Memory B cell (primary cell): ENCODE measurements at places on chromosomes 12 and 14.

GRCh38 chr12:124786061-124786964, 77.4 kb downstream of the SCARB1 start:
- no peak for DNase-seq
- no peak overlapping the region for H3K27ac ChIP-seq
- H3K4me3 ChIP-seq, result no peak overlapping the region
- peaks cover 22% of the 10 kb centered on the region for H3K36me3 ChIP-seq
- H3K27me3 ChIP-seq, result no peaks in the 10 kb centered on the region
- H3K4me1 ChIP-seq, result peaks cover 3% of the 10 kb centered on the region

DNA sequence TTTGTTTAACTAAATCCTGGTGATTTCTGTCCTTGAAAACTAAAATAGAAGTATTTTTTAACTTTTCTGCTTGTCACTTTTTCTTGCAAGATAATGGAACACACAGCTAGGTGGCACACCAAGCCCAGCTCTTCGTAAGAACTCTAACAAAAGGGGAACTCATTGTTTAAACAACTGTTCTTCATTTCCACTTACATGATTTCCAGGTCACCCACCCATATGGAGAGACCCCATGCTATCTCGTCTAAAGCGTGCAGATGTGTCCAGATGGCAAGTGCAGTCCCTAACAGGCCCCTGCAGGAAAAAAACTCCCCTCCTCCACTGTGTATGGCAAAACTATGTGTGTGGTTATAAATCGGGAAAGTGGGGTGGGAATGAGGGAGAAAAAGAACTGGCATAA, 43.3 kb upstream of the NT5DC3 start:
- H3K36me3 ChIP-seq, result no peaks in the 10 kb centered on the region
- no peak overlapping the region for H3K4me3 ChIP-seq
- peaks cover 14% of the 10 kb centered on the region for H3K4me1 ChIP-seq
- H3K27me3 ChIP-seq, result no peaks in the 10 kb centered on the region

GRCh38 chr12:48045061-48045846, 41.0 kb upstream of the COL2A1 start:
- no peak for DNase-seq
- no peak overlapping the region for H3K4me3 ChIP-seq

GRCh38 chr14:58746261-58746660, 108.5 kb downstream of the DACT1 start:
- peaks cover 2% of the 10 kb centered on the region for H3K27me3 ChIP-seq
- no peaks in the 10 kb centered on the region for H3K36me3 ChIP-seq
- H3K4me3 ChIP-seq, result no peak overlapping the region
- peaks cover 4% of the 10 kb centered on the region for H3K4me1 ChIP-seq
- no peak overlapping the region for H3K27ac ChIP-seq
- no peak for DNase-seq

DNA sequence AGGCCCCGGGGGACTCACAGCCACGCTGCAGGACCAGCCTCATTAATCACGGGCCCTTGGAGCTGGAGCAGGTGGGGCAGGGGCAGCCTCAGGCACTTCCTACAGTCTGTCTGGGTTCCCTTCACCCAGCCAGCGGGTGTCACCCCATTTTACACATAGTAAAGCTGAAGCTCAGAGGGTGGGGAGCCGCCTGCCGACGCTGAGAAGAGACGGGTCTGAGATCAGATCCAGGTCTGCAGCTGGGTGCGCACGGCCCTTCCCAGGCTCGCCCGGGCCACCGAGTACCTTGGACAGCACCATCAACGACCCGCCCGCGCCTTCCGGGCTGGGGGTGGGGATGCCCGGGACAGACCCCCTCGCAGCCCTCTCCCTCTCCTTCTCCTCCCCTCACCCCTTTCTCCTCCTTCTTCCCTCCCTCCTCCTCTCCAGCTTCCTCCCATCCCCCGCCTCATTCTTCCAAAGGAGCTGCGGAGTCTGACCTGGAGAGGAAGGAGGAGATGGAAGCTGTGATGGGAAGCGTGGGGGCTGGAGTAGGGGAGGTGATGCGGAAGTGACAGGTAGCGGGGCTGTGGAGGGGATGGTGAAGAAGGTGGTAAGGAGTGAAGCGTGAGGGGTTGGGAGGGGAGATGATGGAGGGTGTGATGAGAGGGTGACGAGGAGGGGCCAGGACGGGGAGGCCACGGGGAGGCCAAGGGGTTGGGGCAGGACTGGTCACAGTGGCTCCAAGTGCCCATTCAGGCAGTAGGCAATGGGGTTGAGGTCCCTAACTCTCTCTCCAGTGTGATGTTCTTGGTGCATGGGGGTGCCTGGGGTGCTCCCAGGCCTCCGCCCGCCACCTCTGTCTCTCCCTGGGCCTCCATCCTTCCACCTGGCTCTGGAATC, 8.8 kb downstream of the DTX1 start:
- H3K27me3 ChIP-seq, result no peaks in the 10 kb centered on the region
- DNase-seq, result peak; percentile 46
- H3K27ac ChIP-seq, result peak overlapping the region; percentile 39
- H3K36me3 ChIP-seq, result no peaks in the 10 kb centered on the region
- peaks cover 47% of the 10 kb centered on the region for H3K4me1 ChIP-seq

- no peak overlapping the region for H3K4me3 ChIP-seq
- no peaks in the 10 kb centered on the region for H3K4me1 ChIP-seq
These were observed 130.8 kb downstream of the RAD51B start for GRCh38 chr14:67950386-67950785.

GRCh38 chr12:7479771-7480170, 23.8 kb downstream of the CD163 start:
- H3K4me1 ChIP-seq, result no peaks in the 10 kb centered on the region
- H3K27me3 ChIP-seq, result no peaks in the 10 kb centered on the region
- H3K27ac ChIP-seq, result no peak overlapping the region
- H3K4me3 ChIP-seq, result no peak overlapping the region

DNA sequence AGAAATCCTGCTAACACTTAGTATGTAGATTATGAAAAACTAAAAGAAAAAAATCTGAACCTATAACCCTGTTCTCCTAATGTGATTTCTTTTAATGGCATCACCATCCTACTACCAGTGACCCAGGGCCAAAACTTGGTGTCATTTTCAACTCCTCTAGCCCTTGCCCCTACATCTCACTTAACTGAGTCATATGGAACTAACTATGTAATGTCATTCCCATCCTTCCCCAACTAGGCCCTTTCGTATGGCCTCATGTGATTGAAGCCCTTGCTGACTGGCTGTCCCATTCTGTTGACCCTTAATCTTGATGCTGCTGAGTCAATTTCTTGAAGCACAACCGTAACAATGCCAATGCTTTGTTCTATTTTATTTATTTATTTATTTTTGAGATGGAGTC, 7.6 kb downstream of the DMAC2L start:
- no peaks in the 10 kb centered on the region for H3K27me3 ChIP-seq
- no peak for DNase-seq
- H3K36me3 ChIP-seq, result peaks cover 4% of the 10 kb centered on the region

- no peak for DNase-seq
- no peaks in the 10 kb centered on the region for H3K27me3 ChIP-seq
- H3K4me1 ChIP-seq, result no peaks in the 10 kb centered on the region
- no peak overlapping the region for H3K27ac ChIP-seq
- H3K36me3 ChIP-seq, result peaks cover 18% of the 10 kb centered on the region
- H3K4me3 ChIP-seq, result no peak overlapping the region
These were observed 8.6 kb downstream of the ACADS start for GRCh38 chr12:120734210-120734609.

GRCh38 chr14:67410313-67410712, 1.7 kb downstream of the PLEK2 start:
- no peak overlapping the region for H3K27ac ChIP-seq
- H3K4me3 ChIP-seq, result no peak overlapping the region
- peaks cover 15% of the 10 kb centered on the region for H3K27me3 ChIP-seq
- no peak for DNase-seq
- peaks cover 4% of the 10 kb centered on the region for H3K4me1 ChIP-seq
- peaks cover 1% of the 10 kb centered on the region for H3K36me3 ChIP-seq

GRCh38 chr12:11621797-11622423, 27.6 kb upstream of the ETV6 start:
- H3K36me3 ChIP-seq, result no peaks in the 10 kb centered on the region
- no peaks in the 10 kb centered on the region for H3K27me3 ChIP-seq
- peak overlapping the region; percentile 53 for H3K27ac ChIP-seq

DNA sequence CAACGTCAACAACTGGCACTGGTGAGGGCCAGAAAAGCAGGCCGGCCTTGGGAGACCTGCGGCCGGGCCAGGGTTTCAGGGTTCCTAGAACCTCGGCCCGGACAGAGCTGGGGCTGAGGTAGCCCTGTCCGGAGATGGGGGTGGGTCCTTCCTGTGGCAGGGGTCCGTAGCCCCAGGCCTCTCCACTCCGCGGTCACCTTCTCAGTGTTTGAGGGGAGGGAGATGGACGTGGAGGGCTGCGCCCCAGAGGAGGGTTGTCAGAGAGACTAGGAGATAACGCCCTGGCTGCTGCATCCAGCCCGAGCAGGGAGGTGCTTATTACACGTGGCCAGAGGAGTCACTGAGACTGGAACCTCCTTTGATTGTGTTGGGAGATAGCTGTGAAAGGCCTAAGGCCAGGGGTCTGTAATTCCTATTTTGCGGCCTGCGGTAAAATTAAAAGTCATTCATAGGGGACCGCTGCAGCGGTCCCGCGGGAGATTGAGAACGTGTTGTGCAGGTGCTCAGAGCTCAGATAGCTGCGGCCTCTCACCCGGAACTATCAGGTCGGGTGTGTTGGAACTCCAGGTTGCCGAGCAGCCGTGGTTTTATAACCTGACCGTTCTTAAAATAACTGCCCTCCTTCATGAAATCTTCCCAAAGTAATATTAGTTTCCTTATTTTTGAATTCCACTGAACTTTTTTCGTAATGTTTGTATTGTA, 507 bp downstream of the AHSA1 start:
- peak overlapping the region; percentile 100 for H3K4me3 ChIP-seq
- no peaks in the 10 kb centered on the region for H3K27me3 ChIP-seq
- H3K36me3 ChIP-seq, result peaks cover 22% of the 10 kb centered on the region
- peak overlapping the region; percentile 98 for H3K27ac ChIP-seq
- peaks cover 23% of the 10 kb centered on the region for H3K4me1 ChIP-seq

DNA sequence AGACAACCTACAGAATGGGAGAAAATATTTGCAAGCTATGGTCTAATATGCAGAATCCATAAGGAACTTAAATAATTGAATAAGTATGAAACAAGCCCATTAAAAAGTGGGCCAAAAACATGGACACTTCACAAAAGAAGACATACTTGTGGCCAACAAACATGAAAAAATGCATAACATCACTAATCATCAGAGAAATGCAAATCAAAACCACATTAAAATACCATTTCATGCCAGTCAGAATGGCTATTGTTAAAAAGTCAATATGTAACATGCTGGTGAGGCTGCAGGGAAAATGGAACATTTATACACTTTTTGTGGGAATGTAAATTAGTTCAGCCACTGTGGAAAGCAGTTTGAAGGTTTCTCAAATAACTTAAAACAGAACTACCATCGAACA, 945.4 kb upstream of the FLRT2 start:
- H3K4me3 ChIP-seq, result no peak overlapping the region
- H3K4me1 ChIP-seq, result no peaks in the 10 kb centered on the region
- no peak for DNase-seq
- H3K27ac ChIP-seq, result no peak overlapping the region
- no peaks in the 10 kb centered on the region for H3K27me3 ChIP-seq
- H3K36me3 ChIP-seq, result no peaks in the 10 kb centered on the region

- no peaks in the 10 kb centered on the region for H3K27me3 ChIP-seq
- no peak for DNase-seq
- H3K27ac ChIP-seq, result no peak overlapping the region
- H3K4me3 ChIP-seq, result no peak overlapping the region
- H3K36me3 ChIP-seq, result no peaks in the 10 kb centered on the region
These were observed 114.1 kb downstream of the FSCB start for GRCh38 chr14:44392984-44393383.

DNA sequence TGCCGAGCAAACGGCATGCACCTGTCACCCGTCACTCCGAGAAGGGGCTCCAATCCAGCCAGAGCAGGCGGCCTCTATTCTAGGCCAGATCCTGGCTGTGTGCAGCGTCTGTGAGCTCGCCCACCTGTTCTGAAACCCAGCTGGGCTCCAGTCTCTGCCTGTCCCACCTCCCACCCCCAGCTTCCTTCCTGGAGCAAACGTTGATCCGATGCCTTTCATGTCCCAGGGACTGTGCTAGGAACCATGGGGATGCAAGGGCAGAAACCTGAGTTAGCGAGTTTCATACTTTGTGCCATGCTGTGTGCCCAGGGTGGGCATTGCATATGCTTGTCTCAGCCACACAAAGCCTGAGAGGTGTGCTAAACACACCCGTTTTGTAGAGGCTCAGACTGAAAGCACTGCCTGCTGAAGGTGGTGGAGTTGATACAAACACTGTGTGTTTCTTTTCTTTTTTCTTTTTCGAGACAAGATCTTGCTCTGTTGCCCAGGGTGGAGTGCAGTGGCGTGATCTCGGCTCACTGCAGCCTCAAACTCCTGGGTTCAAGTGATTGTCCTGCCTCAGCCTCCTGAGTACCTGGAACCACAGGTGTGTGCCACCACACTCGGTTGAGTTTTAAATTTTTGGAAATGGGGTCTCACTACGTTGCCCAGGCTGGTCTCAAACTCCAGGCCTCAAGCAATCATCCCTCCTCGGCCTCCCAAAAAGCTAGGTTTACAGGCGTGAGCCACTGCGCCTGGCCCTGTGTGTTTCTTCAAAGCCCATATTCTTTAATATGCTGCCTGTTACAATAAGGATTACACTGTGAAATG, 84.1 kb upstream of the MED13L start:
- no peaks in the 10 kb centered on the region for H3K27me3 ChIP-seq
- H3K4me3 ChIP-seq, result no peak overlapping the region
- DNase-seq, result no peak
- H3K4me1 ChIP-seq, result peaks cover 26% of the 10 kb centered on the region
- no peak overlapping the region for H3K27ac ChIP-seq

DNA sequence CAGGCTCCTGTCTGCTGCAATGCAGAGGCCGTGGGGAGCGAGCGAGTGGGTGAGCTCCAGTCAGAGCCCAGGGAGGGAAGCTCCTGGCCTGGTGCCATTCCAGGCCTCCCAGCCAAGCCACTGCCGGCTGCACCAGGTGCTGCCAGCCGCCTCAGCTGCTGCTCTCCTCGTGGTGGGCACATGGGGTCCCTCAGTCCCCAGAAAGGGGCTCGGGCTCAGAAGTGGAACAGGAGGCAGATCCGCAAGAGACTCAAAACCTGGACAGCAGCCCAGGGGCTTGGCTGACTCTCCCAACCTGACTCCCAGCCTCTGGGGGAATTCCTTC, 2.4 kb downstream of the ABCB9 start:
- no peak overlapping the region for H3K4me3 ChIP-seq
- H3K4me1 ChIP-seq, result peaks cover 4% of the 10 kb centered on the region
- H3K27me3 ChIP-seq, result no peaks in the 10 kb centered on the region
- H3K36me3 ChIP-seq, result no peaks in the 10 kb centered on the region

DNA sequence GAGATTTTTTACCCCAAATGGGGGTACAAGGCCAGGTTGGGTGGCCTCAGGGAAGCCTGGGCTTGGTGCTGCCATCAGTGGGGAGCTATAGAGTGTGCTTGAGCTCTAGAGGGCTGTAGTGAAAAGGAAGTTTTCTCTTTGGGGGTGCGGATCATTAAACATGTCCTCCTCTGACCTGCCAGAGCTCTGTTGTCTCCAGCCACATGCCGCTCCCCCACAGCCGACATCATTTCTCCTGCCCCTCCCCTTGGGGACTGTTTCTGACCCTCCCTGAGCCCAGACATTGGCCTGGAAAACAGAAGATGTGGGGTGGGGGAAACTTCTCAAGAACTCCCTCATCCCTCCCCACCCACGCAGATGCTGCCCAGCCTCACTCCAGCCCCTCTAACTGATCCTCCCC, 25.3 kb downstream of the DTX1 start:
- H3K36me3 ChIP-seq, result peaks cover 3% of the 10 kb centered on the region
- peaks cover 46% of the 10 kb centered on the region for H3K4me1 ChIP-seq
- H3K27ac ChIP-seq, result no peak overlapping the region
- H3K27me3 ChIP-seq, result peaks cover 2% of the 10 kb centered on the region
- H3K4me3 ChIP-seq, result no peak overlapping the region
- DNase-seq, result no peak
